ENCODE measurements at places on chromosomes 7 and 10.

DNA sequence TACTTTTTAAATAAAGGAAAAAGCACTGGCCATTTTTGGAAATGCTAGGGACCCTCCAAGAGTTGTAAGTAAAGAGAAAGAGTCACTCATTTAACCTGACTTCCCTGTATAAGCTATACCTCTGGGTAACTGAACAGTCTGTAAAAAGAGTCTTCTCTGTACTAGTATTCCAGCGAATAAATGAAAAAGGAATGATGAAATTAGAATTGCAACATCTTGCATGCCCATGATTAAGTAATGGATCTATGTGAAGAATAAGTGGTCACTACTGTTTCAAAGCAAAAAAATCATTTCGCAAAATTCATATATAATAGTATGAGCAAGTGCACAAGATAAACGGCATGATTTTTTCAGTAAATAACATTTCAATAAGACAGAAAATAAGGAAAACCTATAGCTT, 116.8 kb downstream of the ZFAND4 start:
- DNase-seq = no peak

DNA sequence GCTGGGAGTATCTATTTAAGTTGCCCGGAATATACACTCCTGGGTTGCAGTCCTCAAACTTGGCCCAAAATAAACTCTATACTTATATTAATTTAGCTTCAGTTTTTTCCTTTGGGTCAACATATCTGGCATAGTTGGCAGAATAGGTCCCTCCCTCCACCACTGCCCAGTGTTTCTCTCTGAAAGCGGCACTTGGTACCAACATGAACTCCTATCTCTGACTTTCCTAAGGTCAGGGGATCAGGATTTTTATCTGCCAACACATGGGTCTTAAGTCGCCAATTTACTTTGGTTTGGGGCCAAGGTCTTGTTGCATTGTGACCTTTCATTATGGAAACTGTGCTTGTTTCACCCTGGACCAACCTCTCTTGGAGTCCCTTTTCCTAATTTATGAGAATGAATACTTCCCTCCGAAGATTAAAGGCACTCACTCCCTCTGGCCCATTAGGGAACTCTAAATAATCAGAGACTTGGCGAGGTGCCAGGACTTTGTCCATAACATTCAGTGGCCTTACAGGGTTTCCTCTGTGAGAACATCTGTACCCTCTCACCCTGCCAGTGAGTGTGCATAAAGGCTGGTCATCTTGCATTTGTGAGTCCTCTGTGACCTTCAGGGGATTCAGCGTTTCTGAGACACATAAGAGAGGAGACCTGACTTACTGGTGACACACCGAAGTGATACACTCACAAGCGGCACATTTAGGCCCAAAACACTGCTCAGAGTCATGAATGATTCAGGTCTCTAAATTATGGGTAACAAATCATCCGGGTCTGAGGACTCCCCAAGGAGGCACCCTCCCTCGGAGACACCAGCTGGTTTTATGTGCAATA, 19.7 kb upstream of the FKBP9 start:
- DNase-seq = peak; percentile 10

DNA sequence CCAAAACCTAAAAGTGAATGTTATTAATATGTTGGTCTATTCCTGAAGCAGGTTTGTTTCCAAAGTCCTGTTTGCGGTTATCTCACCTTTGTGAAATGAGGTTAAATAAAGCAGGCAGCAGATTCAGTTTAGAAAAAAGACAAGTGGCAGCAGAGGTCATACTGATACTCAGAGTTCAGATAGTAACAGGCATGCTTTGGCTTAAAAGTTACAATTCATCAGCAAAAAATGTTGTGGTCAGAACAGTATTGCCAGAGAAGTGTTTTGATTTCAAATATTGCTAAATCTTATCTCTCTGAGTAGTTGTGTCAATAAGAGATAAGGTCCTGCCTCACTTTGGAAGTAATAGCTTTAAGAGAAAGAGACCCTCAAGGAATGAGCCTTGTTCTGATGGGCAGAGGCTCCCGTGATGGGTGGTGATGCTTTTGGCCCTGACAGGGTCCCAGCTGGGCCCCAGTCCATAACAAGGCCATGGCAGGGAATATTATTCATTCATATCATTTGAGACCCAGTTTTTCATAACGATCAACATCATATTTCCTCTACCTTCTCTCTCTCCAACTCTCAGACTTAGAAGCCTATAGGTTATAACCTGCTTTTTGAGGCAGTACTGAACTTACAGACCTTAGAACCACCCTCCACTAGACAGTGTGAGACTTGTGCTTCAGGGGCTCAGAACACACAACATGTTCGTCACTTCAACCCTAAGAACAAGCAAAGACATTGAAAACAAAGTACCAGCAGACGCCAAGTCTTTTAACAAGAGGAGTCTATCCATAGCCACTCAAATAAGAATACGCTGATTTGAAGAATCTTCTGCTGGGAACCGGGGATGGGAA, 58.5 kb upstream of the AHR start:
- no peak for DNase-seq

GRCh38 chr7:121547544-121548092, 151.5 kb upstream of the FAM3C start:
- no peak for DNase-seq

DNA sequence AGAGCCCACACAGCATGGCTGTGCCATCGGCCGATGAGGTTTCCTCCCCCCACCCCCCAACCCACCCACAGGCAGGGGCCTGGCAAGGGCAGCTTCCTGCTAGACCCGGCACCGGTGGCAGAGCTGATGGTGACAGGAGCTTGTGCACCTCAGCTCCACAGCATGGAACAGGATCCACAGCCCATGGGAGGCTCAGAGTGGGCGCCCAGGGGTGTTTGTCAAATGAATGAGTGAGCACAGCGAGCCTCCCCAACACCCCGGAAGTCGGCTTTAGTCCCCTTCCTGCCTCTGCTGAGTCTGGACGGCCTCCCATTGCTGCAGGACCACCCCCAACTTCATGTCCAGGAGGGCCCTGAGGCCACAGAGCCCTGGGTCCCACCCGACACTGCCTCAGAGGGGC, 68.9 kb downstream of the PDGFA start:
- no peak for DNase-seq

DNA sequence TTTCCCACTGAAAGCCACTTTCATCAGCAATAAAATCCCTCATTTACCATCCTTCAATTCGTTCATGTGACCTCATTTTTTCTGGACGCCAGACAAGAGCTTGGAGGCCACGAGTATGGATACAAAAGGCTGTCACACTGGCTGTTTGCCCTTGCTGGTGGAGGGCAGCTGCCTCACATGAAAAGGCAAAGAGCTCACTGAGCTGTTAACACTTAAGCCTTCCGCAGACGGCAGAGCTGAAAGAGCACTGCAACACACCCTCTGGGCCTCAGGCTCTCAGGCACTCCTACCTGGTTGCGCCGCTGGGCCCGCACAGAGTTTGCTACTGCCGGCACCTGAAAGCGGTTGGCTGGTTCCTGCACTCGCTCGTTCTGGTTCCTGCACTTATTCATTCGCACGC, 193.5 kb downstream of the CFTR start:
- DNase-seq = no peak

DNA sequence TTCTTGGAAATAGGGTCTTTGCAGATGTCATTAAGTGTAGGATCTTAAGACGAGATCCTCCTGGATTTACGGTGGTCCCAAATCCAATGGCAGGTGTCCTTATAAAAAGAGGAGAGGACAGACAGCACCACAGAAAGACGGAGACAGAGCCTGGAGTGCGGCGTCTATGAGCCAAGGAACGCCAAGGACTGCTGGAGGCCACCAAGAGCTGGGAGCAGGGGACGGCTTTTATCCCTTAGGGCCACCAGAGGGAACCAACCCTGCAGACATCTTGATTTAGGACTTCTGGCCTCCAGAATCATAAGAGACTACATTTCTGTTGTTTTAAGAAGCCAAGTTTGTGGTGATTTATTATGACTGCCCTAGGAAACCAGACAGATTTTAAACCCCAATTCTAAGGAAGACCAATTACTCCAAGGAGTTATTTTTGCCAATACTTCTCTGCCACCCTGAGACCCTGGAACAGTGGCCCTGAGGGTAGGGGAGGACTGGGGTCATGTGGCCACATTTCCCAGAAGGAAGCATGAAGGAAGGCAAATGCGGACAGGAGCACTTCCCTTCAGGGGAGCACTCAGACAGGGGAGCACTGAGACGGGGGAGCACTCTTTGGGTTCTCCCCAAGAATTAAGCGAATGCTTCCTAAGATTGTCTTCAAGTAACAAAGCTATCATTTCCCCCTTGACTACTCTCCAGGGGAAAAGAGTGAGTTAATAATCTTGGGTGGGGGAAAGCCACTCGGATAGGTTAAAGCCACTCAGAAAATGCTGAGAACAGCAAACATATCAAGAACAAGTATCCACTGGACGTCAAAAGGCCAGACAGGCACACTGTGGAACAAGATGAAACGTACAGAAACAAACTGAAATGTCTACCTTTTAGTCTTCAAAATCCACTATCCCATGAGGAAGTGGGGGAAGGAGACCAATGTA, 67.5 kb downstream of the CHST15 start:
- no peak for DNase-seq

GRCh38 chr10:77793831-77794230, 132.7 kb downstream of the DLG5 start:
- no peak for DNase-seq

DNA sequence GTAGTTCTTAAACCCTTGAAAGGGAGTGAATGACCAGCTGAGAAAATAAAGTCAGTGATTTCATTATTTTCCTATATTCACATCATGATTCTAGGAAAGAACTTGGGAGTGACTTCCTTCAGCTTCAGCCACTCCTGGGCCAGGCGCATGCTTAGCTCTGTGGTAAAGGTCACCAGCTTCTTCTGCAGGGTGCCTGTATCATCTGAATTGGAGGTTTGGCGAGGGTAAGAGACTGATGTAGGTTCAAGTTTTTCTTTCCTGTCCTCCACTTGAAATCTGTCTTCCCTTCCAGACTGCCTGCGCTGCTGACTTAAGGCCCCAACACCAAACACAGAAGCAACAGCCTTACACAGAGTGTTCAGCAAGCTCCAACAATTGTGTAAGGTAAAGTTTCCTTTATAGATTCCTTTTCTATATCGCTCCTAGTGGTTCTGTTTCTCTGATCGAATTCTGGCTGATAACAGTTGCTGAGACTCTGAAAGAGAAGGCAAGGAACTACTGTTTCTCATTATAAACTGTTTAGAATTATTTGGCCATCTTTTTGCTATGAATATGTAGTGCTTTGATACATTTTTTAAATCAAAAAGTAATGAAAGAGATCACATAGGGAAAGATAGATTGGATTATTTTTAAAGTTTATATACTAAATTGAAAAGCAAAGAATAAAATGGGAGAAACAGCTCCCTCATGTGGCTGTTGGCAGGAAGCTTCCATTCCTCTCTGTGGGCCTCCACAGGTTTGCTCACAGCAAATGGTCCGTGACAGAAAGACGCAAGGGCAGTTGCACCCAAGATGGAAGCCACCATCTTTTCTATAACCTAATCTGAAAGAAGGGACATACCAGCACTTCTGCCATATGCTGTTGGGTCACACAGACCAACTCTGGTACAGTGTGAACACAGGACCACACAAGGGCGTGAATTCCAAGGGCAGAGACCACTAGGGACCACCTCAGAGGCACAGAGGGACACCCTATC, 14.0 kb downstream of the GATAD1 start:
- peak; percentile 10 for DNase-seq

- DNase-seq = no peak
Measured at GRCh38 chr7:66627151-66627681, 1.5 kb upstream of the KCTD7 start.

- DNase-seq = no peak
Measured at GRCh38 chr10:17607060-17607459, 10.1 kb downstream of the HACD1 start.

- no peak for DNase-seq
Measured at GRCh38 chr10:4083509-4084003, 298.5 kb upstream of the KLF6 start.

DNA sequence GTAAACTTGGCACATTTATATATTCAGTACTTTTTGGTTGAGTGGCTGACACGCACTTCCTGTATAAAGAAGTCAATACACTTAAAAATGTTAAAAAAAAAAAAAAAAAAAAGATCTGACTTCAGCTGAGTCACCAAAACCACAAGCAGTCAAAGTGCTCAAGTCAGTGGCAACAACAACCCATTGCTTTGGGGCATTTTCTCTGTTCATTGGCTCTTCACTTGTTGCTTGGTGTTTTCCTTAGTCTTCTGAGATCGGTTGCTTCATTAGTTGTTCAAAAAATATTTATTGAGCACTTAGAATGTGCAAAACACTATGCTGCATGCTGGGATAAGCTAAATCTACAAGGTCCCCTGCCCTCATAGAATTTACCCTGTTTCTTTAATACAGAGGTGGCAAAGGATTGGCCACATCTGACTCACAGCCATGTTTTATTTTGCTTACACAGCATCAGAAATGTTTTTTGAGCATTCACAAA, 63.7 kb downstream of the ZNRF2 start:
- peak; percentile 43 for DNase-seq

GRCh38 chr7:137396051-137396450, 52.5 kb upstream of the PTN start:
- no peak for DNase-seq

DNA sequence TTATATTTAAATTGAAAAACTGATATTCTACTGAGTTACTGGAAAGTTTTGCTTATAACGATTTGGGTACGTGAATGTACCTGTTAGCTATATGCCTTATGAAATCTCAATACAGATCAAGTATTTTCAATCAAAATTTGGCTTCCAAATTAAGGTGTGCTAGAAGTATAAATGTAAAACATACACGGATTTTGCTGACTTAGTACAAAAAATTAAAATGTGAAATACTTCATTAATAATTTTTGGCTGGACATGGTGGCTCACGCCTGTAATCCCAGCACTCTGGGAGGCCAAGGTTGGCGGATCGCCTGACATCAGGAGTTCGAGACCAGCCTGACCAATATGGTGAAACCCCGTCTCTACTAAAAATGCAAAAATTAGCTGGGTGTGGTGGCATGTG, 11.7 kb downstream of the DNAJC1 start:
- no peak for DNase-seq

DNA sequence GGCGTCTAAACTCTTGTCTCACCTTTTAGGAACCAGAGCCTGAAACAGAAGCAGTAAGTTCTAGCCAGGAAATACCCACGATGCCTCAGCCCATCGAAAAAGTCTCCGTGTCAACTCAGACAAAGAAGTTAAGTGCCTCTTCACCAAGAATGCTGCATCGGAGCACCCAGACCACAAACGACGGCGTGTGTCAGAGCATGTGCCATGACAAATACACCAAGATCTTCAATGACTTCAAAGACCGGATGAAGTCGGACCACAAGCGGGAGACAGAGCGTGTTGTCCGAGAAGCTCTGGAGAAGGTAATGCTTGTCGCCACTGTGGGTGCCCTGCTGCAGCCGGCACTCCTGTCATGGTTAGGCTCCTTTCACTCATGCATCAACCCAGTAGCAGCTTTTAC, 113.1 kb downstream of the ZMYND11 start:
- no peak for DNase-seq

DNA sequence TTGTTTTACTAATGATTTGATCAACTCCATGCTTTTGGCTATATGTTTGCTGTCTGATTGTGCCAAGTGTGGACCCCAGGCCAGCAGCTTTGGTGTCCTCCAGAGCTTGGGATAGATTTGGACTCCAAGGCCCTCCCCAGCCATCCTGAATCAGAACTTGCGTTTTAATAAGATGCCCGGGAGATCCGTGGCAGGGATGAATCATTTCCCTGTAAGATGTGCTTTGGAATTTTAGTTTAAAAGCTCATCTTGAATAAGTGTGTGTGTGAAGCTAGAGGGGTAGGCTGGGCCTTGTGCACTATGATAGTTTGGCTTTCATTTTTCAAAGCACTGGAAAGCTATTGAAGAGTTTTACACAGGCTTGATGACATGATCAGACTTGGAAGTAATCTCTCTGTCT, 66.2 kb upstream of the SDK1 start:
- DNase-seq = no peak
